Esophagus muscularis mucosa (tissue), 4 donors: ENCODE measurements at places on chromosomes 13 and 19. TPM values are rescaled to one million over a fixed set of nuclear protein-coding genes. Genes with fewer than 3 reads are reported as not detected.

- no peaks in the 10 kb centered on the region for H3K27me3 ChIP-seq
- no peak overlapping the region for H3K27ac ChIP-seq
- no peaks in the 10 kb centered on the region for H3K4me1 ChIP-seq
- H3K36me3 ChIP-seq, result peaks cover 18% of the 10 kb centered on the region
These were observed 10.3 kb downstream of the THSD1 start for GRCh38 chr13:52395704-52396103.

DNA sequence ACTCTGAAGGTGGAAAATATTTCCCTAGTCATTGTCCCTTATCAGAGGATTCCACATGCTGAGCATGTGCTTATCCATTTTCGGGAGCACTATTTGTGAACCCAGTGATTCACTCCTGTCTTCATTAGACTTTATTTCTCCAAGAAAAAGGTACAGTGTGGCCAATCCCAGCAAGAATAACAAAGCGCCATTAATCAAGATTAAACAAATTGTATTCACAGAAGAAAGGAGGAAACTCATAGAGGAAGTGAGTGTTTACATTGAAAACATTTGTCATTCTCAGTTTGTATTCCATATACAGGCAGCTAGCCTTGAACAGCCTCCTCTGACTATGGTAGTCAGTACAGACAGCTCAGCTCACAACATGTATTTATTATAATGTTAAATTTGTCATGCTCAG is 1669.9 kb upstream of the SPRY2 start:
- H3K4me1 ChIP-seq, result no peaks in the 10 kb centered on the region
- no peak overlapping the region for H3K27ac ChIP-seq
- DNase-seq, result no peak
- no peaks in the 10 kb centered on the region for H3K36me3 ChIP-seq
- H3K4me3 ChIP-seq, result no peak overlapping the region
- no peaks in the 10 kb centered on the region for H3K27me3 ChIP-seq

DNA sequence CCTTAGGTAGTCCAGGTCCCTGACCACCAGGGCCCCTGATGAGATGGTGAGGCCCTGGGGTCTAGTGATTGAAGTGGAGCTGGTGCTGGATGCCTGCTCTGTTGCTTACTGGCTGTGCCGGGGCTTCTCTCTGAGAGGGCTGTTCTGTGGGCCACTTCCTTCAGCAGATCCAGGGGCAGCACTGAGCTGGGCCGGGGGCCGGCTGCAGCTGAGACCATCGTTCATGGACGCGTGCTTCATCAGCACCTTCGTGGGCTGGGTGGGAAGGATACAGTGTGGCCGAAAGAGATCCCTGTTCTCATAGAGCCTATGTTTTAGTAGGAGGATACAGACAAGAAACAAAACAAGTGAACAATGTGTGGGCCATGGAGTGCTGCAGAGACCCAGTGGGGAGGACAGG is 33.2 kb upstream of the TEX29 start:
- peaks cover 13% of the 10 kb centered on the region for H3K4me1 ChIP-seq
- no peak overlapping the region for H3K4me3 ChIP-seq
- no peaks in the 10 kb centered on the region for H3K27me3 ChIP-seq
- peaks cover 79% of the 10 kb centered on the region for H3K36me3 ChIP-seq
- H3K27ac ChIP-seq, result no peak overlapping the region

- H3K4me1 ChIP-seq, result peaks cover 11% of the 10 kb centered on the region
- no peak for DNase-seq
- H3K4me3 ChIP-seq, result no peak overlapping the region
- H3K27ac ChIP-seq, result no peak overlapping the region
These were observed 101.8 kb downstream of the SPRY2 start for GRCh38 chr13:80239116-80239515.

The TYROBP gene
- total RNA-seq, result 145 TPM
